ENCODE measurements at places on chromosomes 1 and 21.

GRCh38 chr1:112711041-112711440 is 4.1 kb downstream of the PPM1J start:
- DNase-seq: no peak

DNA sequence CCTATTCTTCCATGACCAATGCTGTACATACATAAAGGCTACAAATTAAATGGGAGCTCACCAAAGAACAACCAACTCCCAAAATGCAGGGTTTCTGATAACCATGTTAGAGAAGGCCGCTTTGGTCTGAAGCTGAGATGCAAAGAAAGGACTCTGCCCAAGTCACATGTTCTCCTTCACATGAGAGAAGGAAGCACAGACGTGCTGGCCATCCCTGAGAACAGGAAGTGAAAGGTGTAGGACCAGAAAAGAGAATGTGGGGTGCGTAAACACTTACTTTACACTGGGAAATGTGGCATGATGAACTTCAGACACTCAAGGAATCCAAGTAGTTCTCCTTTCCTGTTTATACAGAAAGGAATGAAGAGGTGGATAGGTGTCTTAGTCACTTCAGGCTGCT is 31.7 kb upstream of the TADA1 start:
- no peak for DNase-seq

- no peak for DNase-seq
These were observed 149.3 kb downstream of the HMGB4 start for GRCh38 chr1:34013136-34013535.

DNA sequence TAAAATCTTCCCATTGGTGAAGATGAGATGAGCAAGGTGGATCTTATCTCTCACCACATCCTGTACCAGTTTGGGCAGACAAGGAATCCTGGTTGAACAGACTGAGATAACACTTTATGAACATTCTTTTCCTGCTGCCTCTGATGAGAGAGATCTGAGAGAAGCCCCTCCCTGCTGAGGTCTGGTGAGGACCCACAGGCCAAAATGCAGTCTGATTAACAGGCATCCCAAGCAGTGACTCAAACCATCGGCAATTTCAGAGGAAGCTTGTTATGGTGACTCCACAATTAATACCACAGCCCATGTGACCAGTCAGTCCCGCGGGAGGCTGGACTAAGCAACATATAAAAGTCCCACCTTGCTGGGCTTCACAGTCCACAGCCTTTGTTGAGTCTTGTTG is at the start of gene PRR9:
Gene PRR9, plus strand, starts transcription at position 373 of the 400 bp plus-strand sequence. CDS start 561 bp downstream, outside the sequence.
- no peak for DNase-seq

- DNase-seq: no peak
These were observed 815.5 kb downstream of the BRINP3 start for GRCh38 chr1:189662190-189662589.

GRCh38 chr1:52305417-52306226 is 60.4 kb downstream of the CC2D1B start:
- no peak for DNase-seq

DNA sequence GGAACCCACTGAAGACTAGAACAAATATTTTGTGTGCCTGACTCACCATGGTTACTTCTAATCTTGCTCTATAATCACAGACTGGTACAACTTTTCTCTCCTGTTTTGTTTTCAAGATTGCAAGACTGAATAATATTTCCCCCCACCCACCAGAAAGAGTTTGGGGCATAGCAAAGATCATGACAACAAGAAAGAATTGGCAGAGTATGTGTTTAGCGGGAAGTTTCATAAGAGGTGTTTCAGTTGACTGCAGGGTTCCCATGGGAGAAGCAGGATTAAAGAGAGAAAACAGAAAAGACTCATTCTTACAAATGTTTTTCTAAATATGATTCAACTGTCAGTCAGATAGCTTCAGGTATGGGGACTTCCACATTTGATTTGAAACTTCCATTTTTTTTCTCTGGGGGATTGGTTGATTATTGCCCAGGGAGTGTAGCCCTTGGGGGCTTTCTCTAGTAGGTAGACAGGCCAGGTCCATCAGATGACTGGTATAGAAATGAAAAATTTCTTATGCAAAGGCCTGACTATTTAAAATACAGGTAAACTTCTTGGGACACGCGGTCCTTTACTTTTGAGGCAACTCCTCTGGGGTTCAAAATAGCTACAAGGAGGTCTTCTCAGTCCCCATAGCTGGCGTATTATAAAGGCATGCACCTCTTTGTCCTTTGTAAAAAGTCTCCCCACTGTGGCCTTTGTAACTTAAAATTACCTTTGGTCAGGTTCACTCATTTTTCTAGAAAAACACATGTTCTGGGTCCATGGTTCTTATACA is 13.9 kb downstream of the OR14I1 start:
- DNase-seq: peak; percentile 23
